Gastrocnemius medialis (tissue), 4 donors: ENCODE measurements at places on chromosomes 5 and 9.

- DNase-seq: no peak
Observed at GRCh38 chr5:24623031-24623430, 21.7 kb downstream of the CDH10 start.

- no peak for DNase-seq
Observed at GRCh38 chr9:38125889-38126288, 56.9 kb upstream of the SHB start.

DNA sequence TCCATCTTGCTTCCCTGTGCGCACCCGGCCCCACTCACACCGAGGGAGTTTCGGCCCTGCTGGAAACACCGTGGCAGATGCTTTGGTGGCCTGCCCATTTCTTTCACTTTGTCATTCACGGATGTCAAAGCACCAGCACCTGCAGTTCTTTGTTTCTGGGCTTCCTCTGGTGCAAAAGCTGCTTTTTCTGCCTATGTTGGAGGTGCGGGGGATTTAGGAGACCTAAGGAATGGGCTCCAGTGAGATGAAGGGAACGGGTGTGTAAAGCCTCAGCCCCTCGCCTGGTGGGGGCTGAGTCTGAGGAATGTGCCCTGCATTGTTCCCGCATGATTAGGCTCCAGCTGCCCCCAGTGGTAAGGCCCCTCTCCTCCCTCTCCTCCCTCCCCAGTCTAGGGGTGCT lies 62.3 kb downstream of the THBS4 start:
- DNase-seq: no peak

GRCh38 chr5:34621277-34622097 lies 34.6 kb upstream of the RAI14 start:
- DNase-seq: no peak
